ENCODE measurements at places on chromosomes 11 and 22.

DNA sequence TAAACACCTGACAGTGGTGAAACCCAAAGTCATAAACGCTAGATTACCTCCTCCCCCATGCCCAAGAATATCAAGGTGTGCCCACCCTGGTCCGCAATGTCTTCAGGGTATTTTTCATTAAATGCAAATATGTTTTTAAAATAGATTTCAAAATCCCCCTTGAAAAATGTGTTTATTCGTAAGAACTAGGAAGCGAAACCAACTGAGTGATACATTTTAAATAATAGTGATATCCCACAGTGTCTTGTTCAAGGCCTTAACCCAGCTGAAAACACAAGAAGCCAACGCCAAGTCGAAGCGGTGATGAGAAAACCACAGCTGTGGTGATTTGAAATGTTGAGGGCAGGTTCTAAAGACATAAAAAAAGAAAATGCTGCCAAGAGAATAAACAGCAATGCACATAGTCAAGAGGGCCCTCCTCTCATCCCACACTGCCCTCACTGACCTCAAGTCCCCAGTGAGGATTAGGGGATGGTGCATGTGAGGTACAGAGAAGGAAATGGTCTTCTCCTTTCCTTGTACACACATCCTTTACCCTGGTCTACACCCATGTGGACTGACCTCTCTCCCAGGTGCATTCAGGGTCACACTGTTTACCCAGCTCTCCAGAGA is 25.5 kb downstream of the KCNJ1 start:
- no peak for DNase-seq

DNA sequence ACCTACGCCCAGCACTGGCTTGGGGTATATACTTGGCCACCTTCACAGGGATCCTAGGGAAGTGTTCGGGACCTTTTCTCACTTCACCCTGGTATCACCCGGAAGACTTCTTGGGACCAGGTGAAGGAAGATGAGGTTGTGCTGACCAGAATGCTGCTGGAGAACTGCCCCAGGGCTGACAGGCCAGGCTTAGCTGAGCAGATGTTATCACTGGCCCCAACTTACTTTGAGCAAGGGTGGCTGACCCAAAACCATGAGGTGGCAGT is 4.5 kb downstream of the FTH1 start:
- no peak for DNase-seq

DNA sequence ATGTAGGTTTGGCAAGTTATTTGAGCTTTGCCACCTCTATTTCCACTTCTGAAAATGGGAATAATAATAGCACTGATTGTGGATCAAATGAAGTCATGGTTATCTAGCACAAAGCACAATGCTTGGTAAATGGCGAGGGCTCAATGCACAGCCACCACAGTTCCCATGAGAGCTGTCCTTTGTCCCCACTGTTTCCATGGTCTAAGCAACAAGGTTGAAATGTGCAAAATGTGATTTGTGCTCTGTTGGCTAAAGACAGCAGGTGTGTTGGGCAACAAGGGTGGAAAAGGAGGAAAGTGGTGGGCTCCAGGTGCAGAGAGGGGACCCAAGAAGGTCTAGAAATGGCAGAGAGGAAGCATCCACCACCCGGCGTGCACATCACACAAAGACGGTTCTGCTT is 200.5 kb downstream of the TRIM29 start:
- no peak for DNase-seq

DNA sequence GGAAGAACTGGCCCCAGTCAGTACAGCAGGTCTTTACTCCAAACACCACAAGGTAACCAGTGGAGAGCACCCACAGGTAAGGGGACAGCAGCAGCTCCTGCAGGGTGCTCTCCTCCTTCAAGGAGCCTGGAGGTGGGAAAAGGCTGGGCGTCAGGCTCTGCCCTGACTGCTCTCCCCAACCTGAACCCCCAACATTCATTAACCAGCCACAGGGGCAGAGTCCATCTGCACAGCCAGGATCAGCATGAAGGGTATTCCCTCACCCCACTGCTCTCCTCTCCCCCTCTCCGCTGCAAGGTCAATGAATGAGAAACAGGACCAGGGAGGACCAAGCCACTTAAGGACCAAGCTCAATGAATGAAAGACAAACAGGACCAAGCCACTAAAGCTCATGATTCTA is 3.7 kb downstream of the SLC37A4 start:
- DNase-seq: no peak

GRCh38 chr11:134413043-134413825 is 1.2 kb upstream of the B3GAT1 start:
- no peak for DNase-seq

DNA sequence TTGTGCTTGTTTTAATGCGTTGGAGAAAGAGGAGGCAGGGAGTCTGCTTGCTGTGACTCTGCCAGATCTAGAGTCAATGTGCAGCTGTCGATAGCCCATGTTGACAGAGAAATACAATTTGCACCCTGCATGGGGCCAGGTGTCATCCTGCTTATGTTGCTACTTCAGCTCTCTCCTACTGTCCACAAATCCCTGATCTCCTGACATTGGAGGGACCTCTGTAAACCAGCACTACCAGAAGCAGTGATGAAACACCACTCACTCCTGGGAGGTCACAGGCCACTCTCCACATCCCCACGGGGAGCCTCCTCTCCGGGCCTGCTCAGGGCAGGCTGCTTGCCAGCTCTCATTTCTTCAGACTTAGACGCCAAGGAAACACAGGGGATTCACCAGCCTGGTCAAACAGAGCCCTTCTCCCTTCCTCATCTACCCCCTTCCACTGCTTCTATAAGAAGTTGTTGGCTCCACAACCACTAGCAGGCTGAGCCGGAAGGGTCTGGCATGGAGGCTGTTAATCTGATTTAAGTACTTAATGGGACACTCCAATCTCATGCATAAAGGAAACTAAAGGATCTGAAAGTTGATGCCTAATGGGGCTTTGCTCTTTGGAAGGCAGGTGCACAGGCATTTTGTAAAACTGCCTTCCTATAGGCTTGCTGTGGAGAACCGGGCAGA is 29.9 kb upstream of the CSNK2A3 start:
- DNase-seq: no peak

GRCh38 chr11:36722421-36722820 is 124.4 kb upstream of the RAG2 start:
- DNase-seq: no peak

DNA sequence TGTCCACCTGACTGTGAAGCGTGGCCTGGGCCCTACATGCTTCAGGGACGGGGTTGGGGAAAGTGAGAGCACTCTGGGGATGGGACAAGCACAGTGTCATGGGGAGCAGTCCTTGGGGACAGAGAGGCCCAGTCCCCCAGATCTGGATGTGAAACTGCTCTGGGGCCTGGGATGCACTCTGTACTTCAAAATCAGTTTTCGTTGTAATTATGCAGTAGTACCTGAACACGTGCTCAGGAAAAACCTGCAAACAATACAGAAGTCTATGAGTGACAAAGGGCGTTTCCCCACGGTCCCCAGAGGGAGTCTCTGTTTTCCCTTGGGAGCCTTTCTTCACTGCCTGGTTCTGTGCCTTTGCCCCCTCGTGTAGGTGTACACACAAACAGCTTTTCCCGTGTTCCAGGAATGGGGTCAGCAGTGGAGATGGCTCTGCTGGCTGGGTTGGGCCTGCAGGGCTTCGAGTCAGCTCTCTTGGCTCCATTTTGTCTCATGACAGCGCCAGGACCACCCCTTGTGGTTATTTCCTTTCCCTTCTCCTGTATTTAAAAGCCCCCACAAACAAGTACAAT is 5.2 kb upstream of the TNFRSF13C start:
- DNase-seq: no peak

Data from left ventricle myocardium inferior (tissue), 1 donor.